ENCODE measurements at places on chromosomes 3 and 15.

DNA sequence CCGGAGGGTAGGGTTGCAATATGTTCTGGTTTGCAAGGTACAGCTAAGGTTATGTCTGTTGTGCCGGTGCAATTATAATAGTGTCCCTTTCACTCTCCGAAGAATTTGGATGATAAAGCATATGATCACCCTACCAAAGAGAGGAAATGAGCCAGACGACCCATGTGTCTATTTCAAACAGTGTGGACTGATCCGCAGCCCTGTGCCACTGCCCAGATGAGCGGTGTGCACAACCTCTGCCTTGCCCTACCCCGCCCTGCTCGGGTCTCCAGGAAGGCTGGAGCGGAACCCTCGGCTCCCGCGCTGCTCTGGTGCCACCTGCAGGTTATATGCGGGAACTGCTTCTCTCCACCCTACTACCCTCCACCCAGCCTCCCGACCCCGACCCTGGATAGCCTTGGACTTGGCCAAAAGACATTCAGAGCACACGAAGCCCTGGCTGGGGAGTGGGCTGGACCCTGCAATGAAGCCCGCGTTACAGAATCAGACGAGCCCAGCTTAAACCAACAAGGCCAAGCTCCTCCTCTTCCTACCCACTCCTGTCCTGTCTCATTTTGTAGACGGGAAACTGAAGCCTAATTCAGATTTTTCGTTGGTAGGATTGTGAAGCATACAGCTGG lies 68.4 kb upstream of the CHRNB4 start:
- DNase-seq: no peak

DNA sequence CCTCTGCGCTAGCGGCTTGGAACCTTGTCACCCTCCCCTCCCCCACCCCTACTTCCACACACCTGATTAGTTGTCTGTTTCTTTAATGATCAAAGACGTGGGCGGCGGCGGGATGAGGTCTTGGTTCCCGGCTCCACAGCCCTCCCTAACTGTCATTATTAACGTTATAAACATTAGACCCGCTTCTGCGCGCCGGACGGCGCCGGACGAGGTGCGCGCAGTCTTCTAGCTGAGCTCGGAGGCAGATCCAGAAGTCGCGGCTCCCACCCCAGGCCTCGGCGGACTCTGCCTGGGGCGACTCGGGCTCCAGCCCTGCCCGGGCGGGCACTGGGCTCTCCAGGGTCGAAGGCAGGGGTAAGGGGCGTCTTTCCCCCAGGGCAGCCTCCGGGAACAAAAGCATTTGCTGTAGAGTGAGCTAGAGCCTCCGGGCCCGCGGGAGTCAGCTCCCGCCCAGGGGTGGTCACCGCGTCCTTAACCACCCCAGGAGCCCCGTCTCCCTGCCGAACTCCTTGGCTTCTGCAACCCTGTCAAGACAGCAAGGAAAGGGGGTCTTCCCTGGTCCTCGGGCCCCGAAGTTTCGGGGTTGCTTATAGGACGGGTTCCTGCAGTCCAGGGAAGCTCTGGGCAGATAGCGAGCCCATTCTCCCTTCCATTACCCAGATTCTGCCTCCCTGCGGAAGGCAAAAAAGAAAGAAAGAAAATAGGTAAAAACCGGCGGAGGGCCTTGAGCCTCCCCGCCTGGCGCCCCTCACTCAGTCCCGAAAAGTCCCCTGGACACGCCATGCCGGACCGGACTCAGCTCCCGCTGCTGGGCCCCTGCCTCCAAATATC lies 2.2 kb upstream of the ISLR2 start:
- no peak for DNase-seq

GRCh38 chr3:165852711-165853110 lies 15.5 kb upstream of the BCHE start:
- no peak for DNase-seq

GRCh38 chr15:80819001-80819400 lies 39.8 kb downstream of the CEMIP start:
- DNase-seq: no peak

DNA sequence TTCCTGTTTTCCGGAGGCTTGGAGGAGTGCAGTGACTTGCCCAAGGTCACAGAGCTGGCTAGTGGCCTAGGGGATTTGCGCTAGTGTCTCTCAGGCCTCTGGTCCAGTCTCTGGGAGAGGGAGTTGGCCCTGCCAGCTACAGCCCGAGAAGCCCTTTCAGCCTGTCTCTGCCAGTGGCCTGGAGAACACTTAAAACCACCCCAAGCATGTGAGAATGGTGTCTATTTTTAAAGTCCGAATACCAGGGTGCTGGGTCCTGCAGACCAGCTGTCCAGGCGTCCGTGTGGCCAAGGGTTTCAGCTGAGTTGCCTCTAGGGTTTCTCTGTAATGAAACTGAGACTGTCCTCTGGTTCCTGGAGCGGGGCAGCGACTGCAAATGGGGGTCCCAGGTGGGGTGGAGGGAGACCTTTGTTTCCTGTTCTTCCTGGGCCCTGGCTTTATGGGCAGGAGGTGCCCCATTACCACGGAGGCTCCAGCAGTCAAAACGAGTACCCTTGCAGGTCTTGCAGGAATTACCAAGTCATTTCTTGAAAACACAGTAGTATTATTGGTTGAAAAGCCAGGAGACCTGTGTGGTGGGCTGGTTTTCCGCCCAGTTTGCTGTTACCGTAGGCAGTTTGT lies 2.2 kb downstream of the CAND2 start:
- no peak for DNase-seq

DNA sequence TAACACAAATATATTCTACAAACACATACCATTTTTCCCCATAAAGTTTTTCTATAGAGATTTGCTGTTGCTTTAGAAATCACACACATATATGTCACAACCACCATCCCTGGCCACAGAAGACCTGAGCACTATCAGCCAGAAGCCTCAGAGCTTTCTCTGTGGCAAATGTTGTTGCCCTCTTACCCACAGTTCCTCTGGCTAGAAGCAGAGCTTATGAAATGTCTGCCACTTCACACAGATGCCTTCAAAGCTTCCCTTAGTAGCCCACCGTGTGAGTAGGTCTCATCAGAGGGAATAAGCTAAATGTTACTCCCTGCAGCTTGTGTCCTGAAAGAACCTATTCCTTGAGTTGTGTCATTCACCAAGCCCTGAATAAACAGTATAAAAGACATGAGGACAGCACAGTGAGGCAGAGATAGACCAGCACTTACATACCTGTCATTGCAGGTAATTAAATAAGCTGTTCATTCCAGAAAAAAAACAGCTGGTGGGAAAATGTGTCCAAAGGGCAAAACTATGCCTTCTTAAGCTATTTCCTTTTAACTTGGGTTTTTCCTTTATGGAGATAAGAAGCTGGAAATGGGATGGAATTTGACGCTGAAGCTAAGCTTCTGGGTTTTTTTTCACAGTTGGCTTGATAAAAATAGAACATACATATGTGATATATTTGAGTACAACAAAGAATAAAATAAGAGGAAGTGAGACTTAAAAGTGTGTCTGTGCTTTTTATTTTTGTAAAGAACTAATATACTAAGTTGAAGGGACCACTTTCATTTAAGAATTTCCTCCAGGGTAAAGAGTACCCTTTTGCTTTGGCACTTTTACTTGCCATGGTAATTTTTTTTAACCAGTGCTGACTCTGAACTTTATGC lies 391.4 kb downstream of the KCNH8 start:
- DNase-seq: no peak

GRCh38 chr15:25946241-25946805 lies 83.2 kb upstream of the ATP10A start:
- DNase-seq: no peak

GRCh38 chr3:41265823-41266273 lies 66.5 kb downstream of the CTNNB1 start:
- peak; percentile 23 for DNase-seq

GRCh38 chr3:113038328-113038727 lies 47.5 kb downstream of the GTPBP8 start:
- DNase-seq: no peak

DNA sequence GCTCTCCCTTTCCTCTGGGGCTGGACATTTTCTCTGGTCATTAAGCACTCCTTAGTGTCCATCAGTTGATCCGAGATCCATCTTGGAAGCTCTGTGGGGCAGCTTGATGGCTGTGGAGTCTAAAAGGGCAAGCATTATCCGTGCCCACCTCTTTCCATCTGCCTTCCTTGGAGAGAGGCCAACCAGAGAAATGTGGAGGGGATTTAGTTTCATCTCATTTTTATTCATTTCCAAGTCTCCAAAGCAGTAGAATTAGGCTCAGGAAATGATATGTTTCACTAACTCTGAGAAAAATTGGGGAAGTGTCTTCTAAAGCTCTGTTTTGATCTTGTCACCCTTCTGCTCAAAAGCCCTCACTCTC lies 95.9 kb upstream of the KLHL25 start:
- DNase-seq: no peak

- DNase-seq: peak; percentile 50
Measured at GRCh38 chr3:114745322-114746240, 401.5 kb downstream of the ZBTB20 start.

- DNase-seq: no peak
Measured at GRCh38 chr15:69653846-69654245, 201.2 kb downstream of the RPLP1 start.

GRCh38 chr15:74197176-74197965 lies 5.2 kb downstream of the STRA6 start:
- DNase-seq: no peak

DNA sequence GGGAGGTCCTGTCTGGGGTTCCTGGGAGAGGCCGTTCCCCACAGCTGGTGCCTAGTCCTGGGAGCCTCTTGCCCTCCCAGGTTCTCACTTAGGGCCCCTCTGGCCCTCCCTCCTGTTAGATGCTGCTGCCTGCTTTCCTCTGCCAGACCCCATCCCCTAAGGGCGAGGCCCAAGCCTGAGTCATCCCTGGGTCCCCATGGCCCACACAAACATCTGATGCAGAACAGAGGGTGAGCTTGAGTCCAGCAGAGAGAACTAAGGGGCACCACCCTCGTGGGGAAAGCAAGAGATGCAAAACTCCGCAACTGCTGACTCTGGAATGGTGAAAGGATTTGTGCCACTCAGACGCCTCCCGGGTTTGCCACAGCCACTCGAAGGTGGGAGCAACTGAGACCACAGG lies 58.8 kb upstream of the TRPM1 start:
- no peak for DNase-seq

DNA sequence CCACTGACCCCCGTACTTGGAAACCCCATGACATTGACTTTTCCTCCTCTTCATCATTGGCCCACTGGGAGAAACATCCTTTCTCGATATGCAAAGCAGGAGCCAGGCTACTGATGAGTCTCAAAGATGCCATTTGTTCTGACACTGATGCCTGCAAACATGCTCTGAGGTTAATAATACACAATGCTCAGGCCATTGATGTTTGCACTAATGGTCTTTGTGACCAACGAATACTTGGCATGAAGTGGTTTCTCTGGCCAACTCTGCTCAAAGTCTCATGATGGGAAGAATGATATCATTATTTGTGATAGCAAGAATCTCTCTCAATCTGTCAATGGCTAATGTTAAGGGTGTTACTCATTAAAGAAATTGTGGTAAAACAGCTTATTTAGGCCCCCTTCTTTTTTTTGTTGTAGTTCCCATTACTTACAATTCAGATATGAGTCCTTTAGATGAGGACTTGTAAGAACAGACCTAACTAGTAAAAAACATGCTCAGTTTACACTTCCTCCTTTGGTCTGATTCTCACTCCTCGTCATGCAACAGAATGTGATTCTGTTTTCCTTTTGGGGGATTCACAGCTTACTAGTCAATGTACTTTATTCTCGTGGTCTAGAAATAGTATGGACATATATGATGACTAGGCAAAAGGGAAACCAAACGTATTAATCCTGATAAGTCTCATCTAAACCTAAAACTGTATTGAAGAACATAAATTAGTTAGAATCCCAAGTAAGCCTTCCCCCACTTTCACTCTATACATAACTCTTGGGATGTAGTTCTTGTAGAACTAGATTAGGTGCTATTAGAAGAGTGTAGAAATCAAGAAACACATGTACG lies 488.8 kb upstream of the DPPA4 start:
- no peak for DNase-seq

GRCh38 chr3:150721285-150722130 lies 17.8 kb upstream of the ERICH6 start:
- no peak for DNase-seq

DNA sequence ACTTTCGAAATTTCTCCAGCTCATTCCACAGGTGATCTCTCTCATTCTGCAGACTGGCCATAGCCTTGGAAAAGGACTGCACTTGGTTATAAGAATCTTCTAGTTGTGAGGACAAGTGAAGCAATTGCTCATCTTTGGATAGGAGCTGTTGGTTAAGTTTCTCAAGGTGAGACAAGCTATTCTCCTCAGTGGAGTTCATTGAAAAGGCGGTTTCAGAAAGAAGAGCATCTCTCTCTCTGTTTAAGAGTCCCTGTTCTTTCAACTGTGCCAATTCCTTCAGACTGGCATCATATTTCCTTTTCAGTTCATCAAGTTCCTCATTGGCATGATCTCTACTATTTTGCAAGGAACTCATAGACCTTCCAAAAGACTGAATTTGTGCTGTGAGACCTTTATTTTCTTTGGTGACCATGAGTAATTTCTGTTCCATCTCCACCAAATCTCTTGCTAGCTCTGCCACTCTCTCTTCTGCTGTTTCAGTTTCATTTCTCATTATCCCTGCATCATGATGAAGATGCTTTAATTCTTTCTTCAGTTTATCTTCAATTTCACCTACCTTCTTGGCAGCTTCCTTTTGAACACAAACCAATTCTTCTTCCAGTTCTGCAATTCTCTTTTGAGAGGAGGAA lies 30.2 kb upstream of the HCLS1 start:
- no peak for DNase-seq

DNA sequence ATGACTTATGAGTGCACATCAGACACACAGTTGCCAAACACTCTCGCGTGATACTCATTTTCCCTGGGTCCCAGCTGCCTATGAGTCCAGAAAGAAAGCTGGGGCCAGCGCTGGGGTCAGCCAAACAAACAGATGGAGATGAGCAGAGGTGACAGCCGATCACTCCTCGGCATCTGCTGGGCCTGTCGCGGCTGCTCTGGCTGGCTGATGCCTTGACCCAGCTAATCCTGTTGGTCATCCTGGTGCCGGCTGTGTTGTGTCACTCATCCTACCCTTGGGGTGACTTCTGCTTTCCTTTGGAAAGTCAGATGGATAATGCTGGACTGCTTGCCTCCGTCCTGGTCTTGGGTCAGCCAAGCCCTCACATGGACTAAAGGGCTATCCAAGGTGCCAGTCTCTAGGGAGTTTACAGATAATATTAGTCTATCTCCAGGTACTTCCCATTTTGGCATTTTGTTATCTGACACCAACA lies 105.3 kb upstream of the PDZRN3 start:
- no peak for DNase-seq

- DNase-seq: no peak
Measured at GRCh38 chr15:92906563-92907081, 6.5 kb downstream of the CHD2 start.

GRCh38 chr15:31498756-31499155 lies 172.1 kb downstream of the KLF13 start:
- no peak for DNase-seq

- DNase-seq: no peak
Measured at GRCh38 chr3:52106951-52107611, 47.1 kb downstream of the POC1A start.

GRCh38 chr15:44550256-44550655 lies 13.3 kb downstream of the EIF3J start:
- DNase-seq: no peak

- no peak for DNase-seq
Measured at GRCh38 chr3:125140818-125141595, 71.5 kb downstream of the SLC12A8 start.
